ENCODE measurements at places on chromosomes 6 and 20.

DNA sequence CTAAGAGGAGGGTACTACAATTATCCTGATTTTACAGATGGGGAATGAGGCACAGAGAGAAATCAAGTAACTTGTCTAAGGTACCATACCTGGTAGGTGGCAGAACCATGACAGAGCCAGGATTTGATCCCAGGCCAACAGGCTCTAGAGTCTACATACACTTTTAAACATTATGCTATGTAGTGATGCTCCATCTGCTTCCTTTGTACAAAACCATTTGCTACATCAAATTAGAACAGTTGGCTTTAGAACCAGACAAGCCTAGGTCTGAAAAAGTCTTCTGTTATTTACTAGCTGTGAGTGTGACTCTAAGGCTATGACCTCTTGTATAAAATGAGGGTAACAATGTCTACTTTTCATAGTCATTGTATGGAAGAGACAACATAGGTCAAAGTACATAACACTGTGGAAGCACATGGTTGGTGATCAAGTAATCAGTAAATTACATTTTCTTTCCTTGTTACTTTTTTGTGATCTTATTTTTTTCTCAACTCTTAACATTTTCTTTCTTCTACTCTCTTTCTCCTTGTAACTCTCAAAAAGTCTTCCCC lies 122.1 kb downstream of the PDSS2 start:
- no peak for DNase-seq

DNA sequence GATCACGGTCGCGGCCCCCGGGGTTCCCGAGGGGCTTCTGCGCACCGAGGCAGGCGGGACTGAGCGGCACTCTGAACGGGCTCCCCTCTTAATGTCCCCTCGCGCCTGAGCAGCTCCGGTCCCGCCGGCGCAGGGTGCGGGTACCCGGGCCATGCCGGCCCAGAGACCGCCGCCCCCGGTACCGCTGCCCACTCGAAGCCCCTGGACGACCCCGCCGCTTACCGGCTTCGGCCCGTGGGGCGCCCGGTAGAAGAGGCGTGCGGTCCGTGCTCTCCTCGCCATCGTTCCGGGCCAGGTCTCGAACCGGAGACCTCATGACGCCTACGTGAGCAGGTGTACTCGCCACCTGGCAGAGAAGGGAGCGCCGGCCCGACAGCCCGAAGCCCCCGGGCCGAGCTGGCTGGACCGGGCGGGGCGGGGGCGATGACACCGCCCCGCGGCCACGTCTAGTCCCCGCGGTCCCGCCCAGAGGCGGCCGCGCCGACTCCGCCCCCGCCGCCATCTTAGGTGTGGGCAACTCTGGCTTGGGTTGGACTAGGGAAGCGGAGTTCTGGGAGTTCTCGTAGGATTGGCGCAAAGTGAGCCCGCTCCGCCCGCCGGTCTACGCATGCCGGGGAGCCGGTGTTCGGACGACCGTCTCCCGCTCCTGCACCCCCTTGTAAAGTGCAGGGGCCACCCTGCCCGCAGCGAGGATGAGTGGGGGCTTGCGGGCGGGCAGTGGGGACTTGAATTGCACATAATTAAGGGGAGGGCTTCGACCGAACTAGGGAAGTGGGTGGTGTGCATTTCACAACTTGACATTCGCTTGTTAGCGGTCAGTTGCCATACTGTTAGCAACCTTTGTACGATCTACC lies at the start of gene SLC17A5:
Gene SLC17A5, minus strand, starts transcription at position 422 of the 854 bp plus-strand sequence. Its CDS starts 106 bp downstream, at position 316.
- DNase-seq: peak; percentile 85

GRCh38 chr20:35463455-35464300 lies 8.3 kb downstream of the CEP250 start:
- DNase-seq: no peak

DNA sequence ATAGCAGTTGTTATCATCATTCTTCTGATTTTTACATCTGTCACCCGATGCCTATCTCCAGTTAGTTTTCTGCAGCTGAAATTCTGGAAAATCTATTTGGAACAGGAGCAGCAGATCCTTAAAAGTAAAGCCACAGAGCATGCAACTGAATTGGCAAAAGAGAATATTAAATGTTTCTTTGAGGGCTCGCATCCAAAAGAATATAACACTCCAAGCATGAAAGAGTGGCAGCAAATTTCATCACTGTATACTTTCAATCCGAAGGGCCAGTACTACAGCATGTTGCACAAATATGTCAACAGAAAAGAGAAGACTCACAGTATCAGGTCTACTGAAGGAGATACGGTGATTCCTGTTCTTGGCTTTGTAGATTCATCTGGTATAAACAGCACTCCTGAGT lies 2.1 kb downstream of the CALHM6 start:
- no peak for DNase-seq

DNA sequence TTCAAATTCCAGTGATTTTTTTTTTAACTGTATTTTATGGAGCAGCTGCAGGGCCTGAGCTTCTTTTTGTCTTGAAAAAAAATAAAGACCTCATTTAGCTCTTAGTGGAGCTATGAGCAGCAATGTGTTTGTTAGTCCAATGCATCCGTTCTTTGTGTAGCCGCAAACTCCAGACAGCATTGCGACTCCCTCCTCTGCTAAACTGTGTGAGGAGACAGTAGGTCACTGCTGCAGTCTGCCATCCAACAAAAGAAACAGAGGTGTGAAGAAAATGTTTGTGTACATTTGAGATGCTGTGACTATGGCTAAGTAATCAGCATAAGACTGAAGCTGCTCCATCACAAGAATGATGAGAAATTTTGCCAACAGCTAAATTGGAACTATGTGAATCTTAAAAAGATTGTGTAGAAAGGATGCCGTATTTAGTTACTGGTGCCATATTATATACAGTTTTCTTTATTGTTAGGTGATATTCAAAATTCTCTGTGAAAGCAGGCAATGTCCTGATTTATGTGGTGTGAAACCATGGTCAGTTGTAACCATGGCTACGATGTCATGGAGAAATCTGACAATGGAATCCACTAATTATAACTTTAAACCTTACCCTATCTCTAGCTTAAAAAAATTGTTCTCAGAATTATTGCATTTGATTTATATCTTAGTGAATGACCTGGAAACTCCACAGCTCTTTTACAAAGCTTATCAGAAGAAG lies 428.8 kb upstream of the EPHA7 start:
- no peak for DNase-seq

GRCh38 chr6:125974214-125974866 lies 12.0 kb upstream of the TRMT11 start:
- no peak for DNase-seq

DNA sequence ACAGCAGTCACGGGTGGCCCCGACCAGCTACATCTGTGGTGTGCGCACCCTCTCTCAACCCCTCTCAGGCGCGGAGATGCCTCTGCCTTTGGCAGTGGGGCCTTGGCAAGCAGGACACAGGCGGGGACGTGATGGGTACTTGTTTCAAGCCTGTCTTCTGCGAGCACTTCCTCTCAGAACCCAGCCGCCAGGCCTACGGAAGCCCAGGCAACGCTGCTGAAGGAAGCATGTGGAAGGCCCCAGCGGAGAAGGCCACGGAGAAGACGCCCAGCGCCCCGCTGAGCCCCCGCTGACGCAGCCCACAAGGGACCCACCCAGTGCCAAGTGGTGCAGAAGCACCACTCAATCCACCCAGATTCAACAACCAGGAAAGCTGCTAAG lies 13.0 kb downstream of the SERPINB6 start:
- DNase-seq: no peak

DNA sequence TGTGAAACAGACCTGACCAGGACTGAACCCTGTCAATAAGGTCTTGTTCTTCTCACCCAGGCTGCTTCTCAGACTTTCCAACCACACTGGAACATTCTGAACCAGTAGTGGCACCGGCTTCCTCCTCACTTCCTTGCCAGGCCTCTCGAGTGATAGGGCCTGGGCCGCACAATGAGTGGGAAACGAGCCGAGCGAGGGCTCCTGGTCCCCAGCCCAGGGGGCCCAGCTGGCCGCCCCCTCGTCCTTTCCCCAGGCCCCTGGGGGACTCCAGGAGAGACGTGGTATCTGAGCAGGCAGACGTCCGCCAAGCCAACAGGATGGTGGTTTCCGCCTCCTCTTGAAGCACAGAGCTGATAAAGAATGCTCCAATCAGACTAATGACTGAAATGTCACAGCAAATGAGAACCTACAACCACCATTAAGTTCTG lies 117.9 kb downstream of the GMDS start:
- DNase-seq: peak; percentile 38
